ENCODE measurements at places on chromosomes 6 and 20.

- no peak for DNase-seq
Measured at GRCh38 chr6:85041376-85041775, 277.0 kb upstream of the TBX18 start.

GRCh38 chr20:18428490-18429173, 38.2 kb downstream of the DZANK1 start:
- DNase-seq: no peak

DNA sequence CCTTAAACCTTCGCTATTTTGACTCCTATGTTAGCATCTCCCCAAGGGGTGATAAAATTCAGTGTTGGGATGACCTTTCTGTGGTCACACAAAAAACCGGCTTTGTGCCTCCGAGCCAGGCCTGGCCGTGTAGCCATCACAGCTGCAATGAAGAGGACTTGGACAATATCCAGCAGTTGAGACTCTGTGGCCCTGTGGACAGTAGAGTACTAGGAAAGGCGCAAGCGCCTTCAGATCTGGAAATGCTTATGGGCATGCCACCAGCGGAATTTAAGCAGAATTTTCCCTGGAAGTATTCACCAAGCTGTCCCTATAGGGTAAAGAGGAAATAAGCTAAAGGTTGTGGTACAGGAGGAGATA, 63.3 kb upstream of the SLC2A12 start:
- peak; percentile 27 for DNase-seq

DNA sequence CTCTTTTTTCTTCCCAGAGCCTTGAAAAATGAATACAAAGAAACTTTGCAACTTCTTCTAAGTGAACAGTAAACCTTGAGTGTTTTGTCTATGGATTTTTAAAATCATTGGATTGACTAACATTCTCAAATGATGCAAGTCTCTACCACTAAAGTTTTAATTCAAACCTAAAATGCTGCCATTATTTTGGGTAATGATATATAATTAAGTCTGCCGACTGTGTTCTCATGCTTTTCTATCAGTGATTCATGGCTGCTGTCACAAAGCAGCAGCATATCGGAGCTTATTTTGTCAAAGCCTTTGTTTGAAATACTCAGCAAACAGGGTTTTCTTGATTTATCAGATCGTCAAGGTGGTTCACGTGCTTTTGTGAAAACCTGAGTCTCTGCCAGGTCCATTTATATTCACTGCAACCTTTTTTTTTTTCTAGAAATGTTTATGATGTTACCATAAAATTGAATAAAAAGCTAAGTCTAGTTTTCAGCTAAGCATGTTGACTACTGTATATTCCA, 96.3 kb downstream of the GJA1 start:
- DNase-seq: no peak

GRCh38 chr6:11418290-11418905, 119.2 kb upstream of the TMEM170B start:
- DNase-seq: no peak

- no peak for DNase-seq
Measured at GRCh38 chr6:155578251-155578650, 122.6 kb upstream of the NOX3 start.

DNA sequence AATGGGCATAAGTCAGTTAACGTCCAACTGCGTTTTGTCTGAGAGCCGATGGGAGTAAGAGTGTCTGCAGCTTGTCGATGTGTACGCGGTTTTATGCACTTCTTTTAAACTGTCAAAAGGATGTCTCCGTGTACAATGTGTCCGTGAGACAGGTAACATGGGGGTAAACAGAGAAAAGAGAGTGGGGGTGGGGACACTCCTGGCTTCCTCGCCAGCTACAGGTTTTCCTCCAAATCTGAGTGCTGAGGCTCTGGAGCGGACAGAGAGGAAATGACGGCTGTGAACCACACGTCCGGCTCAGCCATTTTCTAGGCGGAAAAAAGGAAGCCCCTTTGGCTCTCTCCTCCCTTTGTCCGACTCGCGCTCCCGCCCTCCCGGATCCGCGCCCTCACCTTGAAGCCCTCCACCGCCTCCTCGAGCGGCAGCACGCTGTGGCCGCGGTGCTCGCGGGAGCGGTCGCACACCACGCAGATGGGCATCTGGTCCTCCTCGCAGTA, 916 bp downstream of the TRIM27 start:
- DNase-seq: no peak

DNA sequence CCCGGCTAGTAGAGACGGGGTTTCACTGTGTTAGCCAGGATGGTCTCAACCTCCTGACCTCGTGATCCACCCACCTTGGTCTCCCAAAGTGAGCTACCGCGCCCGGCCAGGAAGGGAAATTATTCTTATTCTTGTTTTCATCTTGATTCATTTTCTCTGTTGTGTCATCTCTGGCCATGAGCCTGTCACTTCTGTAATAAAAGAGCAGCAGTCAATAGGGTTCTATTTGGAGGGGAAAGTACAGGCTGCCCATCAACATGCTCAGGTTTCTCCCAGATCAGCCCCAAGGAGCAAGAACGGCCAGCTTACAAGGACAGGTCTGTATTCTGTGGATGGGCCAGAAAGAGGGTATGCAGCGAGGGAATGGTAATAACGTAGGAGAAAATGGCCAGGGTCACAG, 345.0 kb downstream of the PREX1 start:
- DNase-seq: no peak

DNA sequence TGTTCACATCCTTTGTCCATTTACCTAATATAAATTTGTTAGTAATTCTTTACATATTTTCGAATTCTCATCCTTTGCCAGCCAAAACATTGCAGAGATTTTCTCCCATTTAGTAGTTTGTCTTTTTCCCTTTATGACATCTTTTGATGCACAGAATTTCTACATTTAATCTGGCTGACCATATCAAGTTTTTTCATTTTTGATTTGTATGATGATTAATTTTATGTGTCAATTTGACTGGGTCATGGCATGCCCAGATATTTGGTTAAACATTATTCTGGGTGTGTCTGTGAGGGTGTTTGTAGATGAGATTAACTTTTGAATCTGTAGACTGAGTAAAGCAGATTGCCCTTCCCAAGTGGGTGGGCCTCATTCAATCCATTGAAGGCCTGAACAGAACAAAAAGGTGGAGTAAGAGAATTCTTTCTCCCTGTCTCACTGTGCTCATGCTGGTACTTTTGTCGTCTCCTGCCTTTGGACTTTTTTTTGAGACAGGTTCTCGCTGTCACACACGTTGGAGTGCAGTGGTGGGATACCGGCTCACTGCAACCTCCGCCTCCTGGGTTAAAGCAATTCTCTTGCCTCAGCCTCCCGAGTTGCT, 72.1 kb upstream of the EPB41L1 start:
- no peak for DNase-seq

GRCh38 chr6:57207141-57207540, 15.0 kb downstream of the RAB23 start:
- no peak for DNase-seq

DNA sequence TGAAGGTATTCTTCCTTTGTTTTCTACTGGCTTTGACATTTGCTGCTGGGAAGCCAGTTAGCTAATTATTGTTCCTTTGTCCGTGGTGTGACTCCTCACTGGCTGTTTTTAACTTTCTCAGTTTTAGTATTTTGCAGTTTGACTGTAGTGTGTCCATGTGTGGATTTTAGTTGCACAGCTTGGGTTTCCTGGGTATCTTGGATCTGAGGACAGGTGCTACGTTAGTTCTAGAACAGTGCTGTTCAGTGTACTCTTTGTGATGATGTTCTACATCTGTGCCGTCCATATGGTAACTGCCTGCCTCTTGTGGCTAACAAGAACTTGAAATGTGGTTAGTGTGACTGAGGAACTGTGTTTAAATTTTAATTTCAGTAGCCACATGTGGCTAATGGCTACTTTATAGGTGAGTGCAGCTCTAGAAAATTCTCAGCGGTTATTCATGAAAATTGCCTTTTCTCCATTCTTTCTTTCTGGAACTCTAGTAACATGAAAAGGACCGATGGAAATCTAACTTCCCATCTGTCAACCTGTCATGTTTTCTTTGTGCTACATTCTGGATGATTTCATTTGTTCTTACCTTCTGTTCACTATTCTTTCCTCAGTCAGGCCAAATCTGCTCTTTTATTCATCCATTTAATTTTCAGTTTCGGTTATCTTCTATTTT, 7.4 kb downstream of the SNX9 start:
- DNase-seq: no peak

- DNase-seq: peak; percentile 87
Measured at GRCh38 chr20:53915446-53916172, 154.8 kb downstream of the BCAS1 start.

DNA sequence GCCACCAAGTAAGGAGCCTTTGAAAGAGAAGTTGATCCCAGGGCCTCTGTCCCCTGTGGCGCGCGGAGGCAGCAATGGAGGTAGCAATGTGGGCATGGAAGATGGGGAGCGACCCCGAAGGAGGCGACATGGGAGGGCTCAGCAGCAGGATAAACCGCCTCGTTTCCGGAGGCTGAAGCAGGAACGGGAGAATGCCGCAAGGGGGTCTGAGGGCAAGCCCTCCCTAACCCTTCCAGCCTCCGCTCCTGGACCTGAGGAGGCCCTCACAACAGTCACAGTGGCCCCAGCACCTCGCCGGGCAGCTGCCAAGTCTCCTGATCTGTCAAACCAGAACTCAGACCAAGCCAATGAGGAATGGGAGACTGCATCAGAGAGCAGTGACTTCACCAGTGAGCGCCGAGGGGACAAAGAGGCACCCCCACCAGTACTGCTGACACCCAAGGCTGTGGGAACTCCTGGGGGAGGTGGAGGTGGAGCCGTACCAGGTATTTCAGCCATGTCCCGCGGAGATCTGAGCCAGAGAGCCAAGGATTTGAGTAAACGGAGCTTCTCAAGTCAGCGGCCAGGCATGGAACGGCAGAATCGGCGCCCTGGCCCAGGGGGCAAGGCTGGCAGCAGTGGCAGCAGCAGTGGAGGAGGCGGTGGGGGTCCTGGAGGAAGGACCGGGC, 11.9 kb downstream of the PRRC2A start:
- DNase-seq: no peak

DNA sequence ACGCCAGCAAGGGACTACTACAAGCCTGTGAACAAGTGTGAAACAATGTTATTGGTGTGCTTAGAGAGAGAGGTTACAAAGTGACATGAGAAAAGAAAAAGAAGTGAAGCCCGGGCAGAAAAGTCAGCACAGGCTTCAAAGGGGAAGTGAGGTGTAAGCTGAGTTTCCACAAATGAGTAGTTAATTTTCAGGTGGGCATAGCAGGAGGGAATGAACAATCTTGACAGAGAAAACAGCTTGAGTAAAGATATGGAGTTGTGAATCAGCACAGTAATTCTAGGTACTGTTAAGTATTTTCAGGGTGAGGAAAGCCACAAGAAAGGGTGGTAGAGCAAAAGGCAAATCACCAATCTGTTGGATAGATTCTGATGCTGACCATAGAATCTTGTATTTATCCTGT, 4.3 kb downstream of the KCNQ5 start:
- no peak for DNase-seq

DNA sequence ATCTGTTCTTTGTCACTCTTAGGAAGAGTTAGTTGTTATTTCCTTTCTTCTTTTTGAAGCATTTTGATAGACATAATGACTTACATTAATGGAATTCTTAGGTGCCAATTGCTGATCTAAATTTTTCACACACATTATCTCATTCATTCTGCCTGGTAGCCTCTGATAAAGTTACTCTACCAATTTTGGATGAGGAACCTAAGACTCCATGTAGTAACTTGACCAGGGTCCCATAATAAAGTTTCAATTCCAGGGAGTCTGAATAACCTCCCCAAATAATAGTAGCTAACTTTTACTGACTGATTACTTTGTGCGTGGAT, 73.2 kb upstream of the CITED2 start:
- no peak for DNase-seq

GRCh38 chr6:106300944-106301343, 24.6 kb downstream of the ATG5 start:
- no peak for DNase-seq

DNA sequence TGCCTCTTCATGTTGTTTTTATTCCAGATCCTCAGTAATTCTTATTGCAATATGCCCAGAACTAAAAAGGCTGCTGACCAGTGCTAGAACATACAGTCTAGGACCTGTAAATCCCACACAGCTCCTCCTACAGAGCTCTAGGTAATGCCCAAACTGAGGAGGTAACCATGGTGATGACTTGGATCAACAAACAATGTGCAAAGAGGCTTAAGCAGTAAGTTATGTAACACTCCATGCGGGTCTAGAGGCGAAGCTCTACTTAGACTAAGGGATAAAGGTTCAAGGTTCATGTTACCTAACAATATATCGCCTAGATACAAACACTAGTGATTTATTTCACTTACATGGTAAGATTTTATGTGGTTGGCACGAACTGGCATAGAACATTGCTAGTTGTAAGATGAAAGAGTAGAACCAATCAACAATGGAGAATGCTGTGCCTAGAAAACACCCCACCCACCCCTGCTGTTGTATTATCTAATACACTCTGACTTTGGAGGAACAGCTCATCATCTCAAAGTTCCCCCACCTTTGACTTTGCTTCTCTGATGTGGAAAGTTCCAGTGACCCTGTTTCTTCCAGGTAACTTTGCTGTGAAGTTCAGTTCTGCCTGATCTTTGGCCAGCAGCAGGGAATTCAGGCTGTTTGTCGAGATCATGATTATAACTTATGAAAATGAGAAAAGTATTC, 242.4 kb downstream of the ALDH8A1 start:
- DNase-seq: no peak

- DNase-seq: no peak
Measured at GRCh38 chr6:144075187-144075586, 20.2 kb downstream of the SF3B5 start.

DNA sequence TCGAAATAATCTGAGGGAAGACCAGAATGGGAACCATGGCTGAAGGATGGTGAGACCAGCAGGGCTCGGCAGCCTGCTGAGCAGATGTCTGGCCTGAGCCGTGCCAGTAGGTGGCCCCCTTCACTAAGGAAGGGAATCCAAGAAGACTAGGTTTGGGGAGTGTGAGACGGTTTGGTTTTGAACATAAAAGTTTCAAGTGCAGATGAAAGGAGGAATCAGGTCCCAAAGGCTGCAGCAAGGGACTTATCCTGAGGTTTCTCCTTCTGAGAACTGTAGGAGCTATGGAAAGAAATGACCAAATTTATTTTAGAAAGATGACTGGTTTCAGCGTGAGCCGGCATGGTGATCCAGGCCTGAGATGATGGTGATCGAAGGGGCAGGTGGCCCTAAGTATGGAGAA, 4.6 kb upstream of the OSER1 start:
- peak; percentile 35 for DNase-seq

DNA sequence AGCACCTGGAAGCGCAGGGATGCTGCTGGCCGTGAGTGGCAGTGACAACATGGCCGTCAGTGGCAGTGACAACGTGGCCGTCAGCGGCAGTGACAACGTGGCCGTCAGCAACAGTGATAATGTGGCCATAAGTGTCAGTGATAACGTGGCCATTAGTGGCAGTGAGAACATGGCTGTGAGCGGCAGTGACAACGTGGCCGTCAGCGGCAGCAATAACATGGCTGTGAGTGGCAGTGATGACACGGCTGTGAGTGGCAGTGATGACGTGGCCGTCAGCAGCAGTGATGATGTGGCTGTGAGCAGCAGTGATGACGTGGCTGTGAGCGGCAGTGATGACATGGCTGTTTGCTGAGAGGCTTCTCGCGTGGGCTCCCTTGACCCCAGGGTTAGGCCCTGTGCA, 169.8 kb downstream of the ERMARD start:
- no peak for DNase-seq

DNA sequence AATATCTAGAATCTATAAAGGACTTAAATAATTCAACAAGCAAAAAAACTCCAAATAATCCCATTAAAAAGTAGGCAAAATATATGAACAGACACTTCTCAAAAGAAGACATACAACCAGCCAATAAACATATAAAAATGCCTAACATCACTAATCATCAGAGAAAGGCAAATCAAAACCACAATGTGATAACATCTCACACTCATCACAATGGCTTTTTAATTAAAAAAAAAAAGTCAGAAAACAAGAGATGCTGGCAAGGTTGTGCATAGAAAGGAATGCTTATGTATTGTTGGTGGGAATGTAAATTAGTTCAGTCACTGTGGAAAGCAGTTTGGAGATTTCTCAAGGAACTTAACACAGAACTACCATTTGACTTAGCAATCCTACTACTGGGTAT, 979.6 kb upstream of the MAP3K7 start:
- no peak for DNase-seq

All from amygdala (tissue), 56 donors.